ENCODE measurements at places on chromosomes 11 and 22. TPM values are rescaled to one million over a fixed set of nuclear protein-coding genes. Genes with fewer than 3 reads are reported as not detected.

Gene TMPRSS5
- 1.1 TPM for polyA plus RNA-seq

Gene PLA2G3
- polyA plus RNA-seq, result 0.02 TPM

- no peak for DNase-seq
Measured at GRCh38 chr11:66071381-66071801, 1.3 kb downstream of the PACS1 start.

GRCh38 chr11:134604886-134605285 lies 192.8 kb upstream of the B3GAT1 start:
- DNase-seq, result no peak

DNA sequence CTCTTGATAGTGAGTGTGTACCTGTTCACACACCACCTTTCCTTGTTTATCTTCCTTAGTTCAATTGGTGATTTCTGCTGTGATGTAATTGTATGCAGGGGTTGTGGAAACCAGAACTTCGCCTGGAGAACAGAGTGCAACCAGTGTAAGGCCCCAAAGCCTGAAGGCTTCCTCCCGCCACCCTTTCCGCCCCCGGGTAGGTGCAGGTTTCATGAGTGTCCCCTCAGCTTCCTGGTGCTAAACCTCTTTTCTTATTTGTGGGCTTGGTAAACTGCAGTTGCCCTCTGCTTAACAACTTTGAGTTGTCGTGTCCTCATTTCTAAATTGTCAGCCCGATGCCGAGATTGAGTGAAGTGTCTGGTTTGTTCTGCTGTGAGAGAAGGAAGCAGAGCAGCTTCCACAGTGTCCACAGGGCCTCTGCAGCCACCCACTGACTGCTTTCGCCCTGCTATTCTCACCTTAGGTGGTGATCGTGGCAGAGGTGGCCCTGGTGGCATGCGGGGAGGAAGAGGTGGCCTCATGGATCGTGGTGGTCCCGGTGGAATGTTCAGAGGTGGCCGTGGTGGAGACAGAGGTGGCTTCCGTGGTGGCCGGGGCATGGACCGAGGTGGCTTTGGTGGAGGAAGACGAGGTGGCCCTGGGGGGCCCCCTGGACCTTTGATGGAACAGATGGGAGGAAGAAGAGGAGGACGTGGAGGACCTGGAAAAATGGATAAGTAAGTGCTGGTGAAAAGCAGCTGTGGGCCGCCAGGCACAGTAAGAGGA lies 7.1 kb upstream of the GAS2L1 start:
- DNase-seq, result no peak

DNA sequence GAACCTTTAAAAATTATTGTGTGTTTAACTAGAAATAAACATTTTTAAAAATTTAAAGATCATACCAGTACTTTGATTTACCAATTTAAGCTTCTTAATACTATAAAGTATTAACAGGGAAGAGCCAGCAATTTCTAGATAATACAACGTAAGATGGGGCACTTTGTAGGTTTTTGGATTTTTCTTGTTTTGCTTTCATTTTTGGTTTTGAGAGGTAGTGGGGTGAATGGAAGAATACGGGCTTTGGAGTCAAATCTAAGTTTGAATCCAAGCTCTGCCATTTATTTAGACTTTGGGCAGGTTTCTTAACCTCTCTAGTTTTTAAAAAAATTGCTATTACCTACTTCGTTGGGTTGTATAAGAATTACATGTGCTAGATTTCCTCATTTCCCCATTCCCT lies 44.9 kb downstream of the CSTPP1 start:
- no peak for DNase-seq

- no peak for DNase-seq
Measured at GRCh38 chr11:112835591-112836255, 125.5 kb upstream of the NCAM1 start.

DNA sequence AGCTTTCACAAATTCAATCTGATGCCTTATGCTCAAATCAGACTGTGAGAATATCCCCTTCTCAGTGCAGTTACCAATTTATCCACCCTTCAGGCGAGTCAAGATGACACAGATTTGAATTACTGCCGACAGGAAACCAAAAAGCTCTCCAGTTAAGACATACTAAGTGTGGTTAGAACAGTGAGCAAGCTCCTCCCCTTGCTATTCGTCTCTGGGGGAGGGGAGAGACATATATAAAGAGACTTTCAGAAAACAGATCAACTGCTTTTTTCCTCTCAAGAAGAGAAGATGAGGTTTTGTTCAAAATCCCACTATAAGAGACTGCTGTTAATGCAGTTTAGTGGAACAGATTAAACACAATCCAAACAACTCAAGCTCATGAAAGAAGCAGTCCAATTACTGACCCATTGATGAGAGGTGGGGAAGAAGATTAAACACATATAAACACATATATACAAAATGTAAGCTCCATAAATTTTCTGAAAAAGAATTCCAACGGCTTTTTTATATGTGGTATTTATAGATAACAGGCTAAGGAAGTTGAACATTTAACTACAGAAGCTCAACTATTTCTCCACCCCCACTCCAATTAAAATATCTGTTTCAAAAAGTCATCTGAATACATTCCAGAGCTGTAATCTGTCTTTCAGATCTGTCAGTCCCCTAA lies 102.7 kb downstream of the MRTFA start:
- DNase-seq, result no peak

Gene SCGB2A2
- polyA plus RNA-seq, result not detected

Gene GP1BB
- 21.2 TPM for polyA plus RNA-seq

- DNase-seq, result no peak
Measured at GRCh38 chr11:132347156-132348090, 977.0 kb downstream of the NTM start.

- no peak for DNase-seq
Measured at GRCh38 chr22:32811788-32812545, 10.5 kb downstream of the TIMP3 start.

GRCh38 chr22:49943771-49944398 lies 16.7 kb upstream of the PIM3 start:
- no peak for DNase-seq

GRCh38 chr22:28989484-28989883 lies 72.1 kb downstream of the C22orf31 start:
- DNase-seq, result no peak

DNA sequence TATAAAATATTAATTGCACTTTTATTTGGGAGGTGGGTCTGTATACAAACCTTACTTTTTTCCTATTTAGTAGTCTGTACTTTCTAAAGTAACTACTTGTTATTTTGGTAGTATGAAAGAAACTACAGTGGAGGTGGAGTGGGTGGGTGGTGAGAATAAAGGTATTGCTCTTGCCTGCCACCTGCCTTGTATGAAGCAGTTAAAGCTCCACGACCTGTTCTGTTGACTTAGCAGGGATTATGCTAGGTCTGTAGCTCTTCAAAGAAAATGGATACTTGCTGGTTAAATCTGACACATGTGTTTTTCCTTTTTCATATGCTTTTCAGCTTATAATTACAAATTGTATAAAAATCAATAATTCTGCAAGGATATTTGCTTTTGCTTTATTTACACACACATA lies 111.9 kb downstream of the EHF start:
- no peak for DNase-seq

Gene LRRC10B
- 10.2 TPM for polyA plus RNA-seq
